Thoracic aorta (tissue), 2 donors: ENCODE measurements at places on chromosomes 7 and 10.

DNA sequence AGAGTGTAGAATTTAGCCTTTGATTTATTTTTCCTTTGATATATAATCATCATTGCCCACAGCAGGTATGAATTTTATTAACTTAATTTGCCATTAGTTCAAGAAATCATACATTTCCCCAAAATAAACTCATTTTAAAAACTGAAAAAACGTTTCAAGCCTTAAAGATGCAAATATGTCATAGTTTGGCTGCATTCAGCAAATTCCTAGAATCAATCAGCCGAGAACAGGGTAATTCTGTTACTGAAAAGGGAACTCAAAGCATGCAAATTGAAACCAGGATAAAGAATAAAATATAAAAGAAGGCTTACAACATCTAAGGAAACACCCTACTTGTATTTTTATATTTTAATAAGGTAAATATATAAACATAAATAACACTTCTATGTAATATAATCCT lies 233.8 kb upstream of the PRKCQ start:
- H3K4me3 ChIP-seq, result no peak overlapping the region
- H3K4me1 ChIP-seq, result no peaks in the 10 kb centered on the region
- no peaks in the 10 kb centered on the region for H3K36me3 ChIP-seq
- no peaks in the 10 kb centered on the region for H3K27me3 ChIP-seq

- H3K27me3 ChIP-seq, result no peaks in the 10 kb centered on the region
- no peak for DNase-seq
- H3K36me3 ChIP-seq, result no peaks in the 10 kb centered on the region
- no peak overlapping the region for H3K4me3 ChIP-seq
- no peak overlapping the region for H3K27ac ChIP-seq
- H3K4me1 ChIP-seq, result peaks cover 2% of the 10 kb centered on the region
Measured at GRCh38 chr7:135177028-135177696, 6.7 kb upstream of the CYREN start.

DNA sequence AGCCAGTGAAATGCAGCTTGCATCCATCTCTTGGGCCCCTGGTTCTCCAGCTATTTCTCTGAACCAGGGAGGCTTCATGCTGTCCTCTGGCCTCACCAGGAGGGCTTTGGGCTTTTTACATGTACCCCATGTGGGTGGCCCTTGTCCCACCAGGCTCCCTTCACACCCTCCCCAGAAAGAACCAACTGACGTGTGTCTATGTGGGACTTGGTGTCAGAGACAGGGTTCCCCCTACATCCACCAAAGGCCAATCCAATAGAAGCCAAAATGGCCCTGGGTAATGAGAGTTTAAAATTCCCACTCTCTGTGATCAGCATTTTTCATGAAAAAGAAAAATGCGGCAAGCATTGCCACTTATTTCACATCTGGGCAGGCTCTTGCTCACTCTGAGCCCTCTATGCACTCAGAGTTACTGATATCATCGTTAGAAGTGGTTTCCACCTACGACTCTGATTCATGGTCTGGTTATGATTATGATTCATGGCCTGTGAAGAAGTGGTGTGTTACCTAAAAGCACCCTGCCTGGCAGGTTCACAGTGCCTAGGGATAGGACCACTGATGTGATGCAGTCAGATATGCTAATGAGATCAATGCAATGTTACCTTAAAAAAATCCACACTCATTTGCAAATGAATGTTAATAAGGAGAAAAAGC lies 133.5 kb downstream of the BUB3 start:
- no peak for DNase-seq
- no peak overlapping the region for H3K4me3 ChIP-seq
- H3K27me3 ChIP-seq, result no peaks in the 10 kb centered on the region
- no peak overlapping the region for H3K27ac ChIP-seq
- no peaks in the 10 kb centered on the region for H3K36me3 ChIP-seq

DNA sequence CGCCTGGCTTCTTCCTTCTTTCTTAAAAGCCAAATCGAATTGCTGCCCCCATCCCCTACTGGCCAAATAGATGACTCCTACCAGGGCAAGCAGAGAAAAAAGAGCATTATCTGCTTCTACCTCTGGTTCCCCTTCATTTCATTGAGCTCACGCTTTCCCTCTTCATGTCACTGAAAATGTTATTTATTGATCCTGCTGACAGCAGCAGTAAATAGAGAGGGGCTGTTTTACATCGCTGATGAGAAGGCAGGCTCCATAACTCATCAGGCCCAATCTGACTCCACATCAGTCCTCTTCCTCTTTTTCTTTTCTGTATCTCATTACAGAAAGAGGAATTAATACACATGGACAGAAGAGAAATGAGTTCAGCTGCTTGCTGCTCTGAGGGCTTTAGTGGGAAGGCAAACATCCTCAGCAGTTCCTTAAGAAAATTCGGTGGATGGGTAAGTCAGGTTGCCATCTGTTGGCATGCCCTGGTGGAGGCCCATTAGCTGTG lies 904.1 kb downstream of the KCNMA1 start:
- DNase-seq, result no peak
- no peaks in the 10 kb centered on the region for H3K27me3 ChIP-seq
- no peaks in the 10 kb centered on the region for H3K36me3 ChIP-seq
- H3K4me3 ChIP-seq, result no peak overlapping the region
- H3K4me1 ChIP-seq, result peaks cover 8% of the 10 kb centered on the region

- H3K4me1 ChIP-seq, result no peaks in the 10 kb centered on the region
- DNase-seq, result no peak
- no peaks in the 10 kb centered on the region for H3K36me3 ChIP-seq
- H3K27ac ChIP-seq, result no peak overlapping the region
Measured at GRCh38 chr10:59508956-59509355, 146.6 kb upstream of the FAM13C start.

- no peaks in the 10 kb centered on the region for H3K36me3 ChIP-seq
- DNase-seq, result no peak
- H3K27me3 ChIP-seq, result no peaks in the 10 kb centered on the region
- H3K4me1 ChIP-seq, result no peaks in the 10 kb centered on the region
Measured at GRCh38 chr7:142353147-142354060, 95.5 kb upstream of the PRSS58 start.

DNA sequence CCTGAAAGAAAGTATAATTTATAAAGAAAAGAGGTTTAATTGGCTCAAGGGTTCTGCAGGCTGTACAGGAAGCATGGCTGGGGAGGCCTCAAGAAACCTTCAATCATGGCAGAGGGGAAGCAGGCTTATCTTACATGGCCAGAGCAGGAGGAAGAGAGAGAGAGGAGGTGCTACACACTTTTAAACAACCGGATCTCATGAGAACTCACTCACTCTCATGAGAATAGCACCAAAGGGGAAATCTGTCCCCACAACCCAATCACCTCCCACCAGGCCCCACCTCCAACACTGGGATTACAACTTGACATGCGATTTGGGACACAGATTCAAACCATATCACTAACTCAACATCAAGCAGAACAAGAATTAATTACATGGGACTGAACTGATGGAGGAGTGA lies 6.9 kb upstream of the ZNF485 start:
- H3K36me3 ChIP-seq, result no peaks in the 10 kb centered on the region
- H3K4me3 ChIP-seq, result no peak overlapping the region
- no peak for DNase-seq
- no peak overlapping the region for H3K27ac ChIP-seq
- H3K4me1 ChIP-seq, result no peaks in the 10 kb centered on the region

GRCh38 chr10:44395396-44395795 lies 10.5 kb upstream of the CXCL12 start:
- H3K27me3 ChIP-seq, result no peaks in the 10 kb centered on the region
- peaks cover 3% of the 10 kb centered on the region for H3K4me1 ChIP-seq
- no peak overlapping the region for H3K27ac ChIP-seq
- DNase-seq, result no peak
- H3K36me3 ChIP-seq, result no peaks in the 10 kb centered on the region
- H3K4me3 ChIP-seq, result no peak overlapping the region

DNA sequence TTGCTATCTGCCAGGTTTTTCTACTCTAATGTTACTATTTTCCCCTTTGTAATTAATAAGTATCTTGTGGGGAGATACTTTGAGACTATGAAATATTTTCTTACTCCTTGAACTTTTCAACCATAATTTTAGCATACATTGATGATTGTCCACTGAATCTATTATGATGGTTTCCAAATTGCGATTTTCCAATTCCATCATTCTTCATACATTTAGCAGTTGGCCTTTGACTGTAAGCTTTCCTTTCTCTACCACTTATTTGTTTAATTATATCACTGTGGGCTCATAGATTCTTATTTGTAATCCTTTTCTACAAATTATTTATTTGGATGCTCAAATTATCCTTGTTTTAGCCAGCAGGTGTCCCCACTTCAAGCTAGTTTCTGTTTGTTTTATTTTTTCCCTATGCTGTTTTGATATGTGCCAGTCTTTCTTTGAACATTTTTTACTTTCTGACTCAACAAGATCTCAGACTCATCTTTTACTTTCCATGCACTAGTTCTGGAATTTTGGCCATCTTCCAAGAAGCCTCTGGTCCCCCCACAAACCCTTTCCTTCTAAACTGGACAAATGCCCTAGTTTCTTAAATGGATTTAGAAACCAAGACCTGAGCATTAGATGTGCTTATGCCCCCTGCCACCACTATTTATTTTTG lies 11.4 kb upstream of the MRPS16 start:
- H3K27me3 ChIP-seq, result no peaks in the 10 kb centered on the region
- no peak overlapping the region for H3K27ac ChIP-seq
- no peaks in the 10 kb centered on the region for H3K36me3 ChIP-seq
- no peak overlapping the region for H3K4me3 ChIP-seq

DNA sequence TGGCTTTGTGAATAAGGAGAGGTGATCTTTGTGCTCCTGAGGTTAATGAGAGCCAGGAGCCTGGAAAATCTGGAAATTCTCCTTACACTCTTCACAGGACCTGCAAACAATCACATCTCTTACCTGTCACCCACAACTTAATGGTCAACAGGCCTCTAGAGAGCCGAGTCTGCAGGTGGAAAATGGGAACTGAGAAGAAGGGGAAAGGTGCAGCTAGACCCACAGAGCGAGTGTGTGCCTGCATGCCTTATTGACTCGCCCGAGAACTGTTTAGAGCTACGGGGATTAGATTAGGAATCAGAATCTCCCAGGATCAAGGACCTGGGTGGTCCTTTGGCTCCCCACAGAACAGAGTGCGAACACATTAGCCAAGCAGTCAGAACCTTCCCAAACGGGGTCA lies 329.6 kb downstream of the PTEN start:
- H3K4me1 ChIP-seq, result no peaks in the 10 kb centered on the region
- H3K27ac ChIP-seq, result no peak overlapping the region
- DNase-seq, result no peak
- no peak overlapping the region for H3K4me3 ChIP-seq

GRCh38 chr10:42488416-42488815 lies 150.0 kb downstream of the ZNF33B start:
- H3K36me3 ChIP-seq, result no peaks in the 10 kb centered on the region
- no peak overlapping the region for H3K4me3 ChIP-seq
- no peaks in the 10 kb centered on the region for H3K27me3 ChIP-seq
- H3K27ac ChIP-seq, result no peak overlapping the region
- DNase-seq, result no peak
- H3K4me1 ChIP-seq, result no peaks in the 10 kb centered on the region

DNA sequence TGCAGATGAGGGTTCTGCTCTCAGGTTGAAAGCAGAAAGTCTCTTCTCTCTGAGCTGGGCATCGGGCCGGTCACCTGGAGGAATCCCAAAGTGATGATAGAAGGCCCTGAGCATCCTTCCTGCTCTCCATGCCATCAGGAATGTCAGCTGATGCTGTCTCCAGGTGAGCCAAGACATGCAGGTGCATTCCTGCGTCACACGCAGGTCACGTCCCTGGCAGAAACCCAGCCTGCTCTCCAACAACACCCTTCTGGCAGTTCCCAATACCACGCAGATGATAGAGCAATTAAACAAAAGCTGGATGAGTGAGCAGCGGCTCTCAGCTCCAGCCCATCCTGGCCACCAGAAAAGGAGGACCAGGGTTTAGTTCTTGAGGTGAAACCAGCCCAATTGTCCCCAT lies 6.9 kb upstream of the WIPI2 start:
- H3K36me3 ChIP-seq, result no peaks in the 10 kb centered on the region
- H3K4me1 ChIP-seq, result no peaks in the 10 kb centered on the region
- no peaks in the 10 kb centered on the region for H3K27me3 ChIP-seq
- no peak overlapping the region for H3K4me3 ChIP-seq

DNA sequence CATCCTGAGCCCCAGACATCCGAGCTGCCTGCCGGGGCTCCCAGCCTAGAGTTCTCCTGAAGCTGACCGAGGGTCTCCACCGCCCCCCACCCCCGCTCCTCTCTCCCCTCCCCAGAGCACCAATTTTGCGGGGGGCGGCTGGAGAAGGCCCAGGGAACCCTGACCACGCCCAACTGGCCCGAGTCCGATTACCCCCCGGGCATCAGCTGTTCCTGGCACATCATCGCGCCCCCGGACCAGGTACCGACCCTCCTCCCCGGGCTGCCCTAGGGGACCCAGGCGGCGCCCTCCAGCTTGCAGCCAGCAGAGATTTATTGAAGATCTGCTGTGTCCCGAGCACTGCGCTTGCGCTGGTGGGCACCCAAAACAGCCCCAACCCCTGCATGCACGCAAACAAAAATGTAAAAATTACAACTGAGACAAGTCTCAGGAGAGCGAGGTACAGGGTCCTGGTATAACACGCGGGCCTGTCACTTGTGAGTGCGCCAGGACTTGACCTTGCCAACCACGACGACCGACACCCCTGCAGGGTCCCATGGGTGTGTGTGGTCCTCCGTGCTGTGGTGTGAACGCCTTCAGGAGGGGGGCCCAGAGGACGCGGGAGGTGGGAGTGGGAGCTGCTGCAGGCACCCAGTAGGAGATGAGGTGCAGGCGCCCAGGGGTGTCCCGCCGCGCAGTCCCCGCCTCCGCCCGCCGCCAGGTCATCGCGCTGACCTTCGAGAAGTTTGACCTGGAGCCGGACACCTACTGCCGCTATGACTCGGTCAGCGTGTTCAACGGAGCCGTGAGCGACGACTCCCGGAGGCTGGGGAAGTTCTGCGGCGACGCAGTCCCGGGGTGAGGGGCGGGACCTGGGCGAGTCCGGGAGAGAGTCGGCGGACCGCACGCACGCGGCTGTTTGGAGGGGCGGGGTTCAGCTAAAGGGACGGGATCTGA lies 3.1 kb downstream of the PCOLCE start:
- no peaks in the 10 kb centered on the region for H3K36me3 ChIP-seq
- H3K27me3 ChIP-seq, result no peaks in the 10 kb centered on the region
- H3K27ac ChIP-seq, result peak overlapping the region; percentile 94
- H3K4me3 ChIP-seq, result peak overlapping the region; percentile 96

GRCh38 chr10:79274279-79275104 lies 72.8 kb upstream of the PPIF start:
- DNase-seq, result peak; percentile 71
- peak overlapping the region; percentile 35 for H3K4me3 ChIP-seq
- peak overlapping the region; percentile 68 for H3K27ac ChIP-seq
- H3K27me3 ChIP-seq, result no peaks in the 10 kb centered on the region
- peaks cover 9% of the 10 kb centered on the region for H3K36me3 ChIP-seq
